Immature natural killer cell (primary cell): ENCODE measurements at places on chromosomes 7 and 10. TPM values are rescaled to one million over a fixed set of nuclear protein-coding genes. Genes with fewer than 3 reads are reported as not detected.

Gene PPP1R9A
- 12.2 TPM for polyA plus RNA-seq

DNA sequence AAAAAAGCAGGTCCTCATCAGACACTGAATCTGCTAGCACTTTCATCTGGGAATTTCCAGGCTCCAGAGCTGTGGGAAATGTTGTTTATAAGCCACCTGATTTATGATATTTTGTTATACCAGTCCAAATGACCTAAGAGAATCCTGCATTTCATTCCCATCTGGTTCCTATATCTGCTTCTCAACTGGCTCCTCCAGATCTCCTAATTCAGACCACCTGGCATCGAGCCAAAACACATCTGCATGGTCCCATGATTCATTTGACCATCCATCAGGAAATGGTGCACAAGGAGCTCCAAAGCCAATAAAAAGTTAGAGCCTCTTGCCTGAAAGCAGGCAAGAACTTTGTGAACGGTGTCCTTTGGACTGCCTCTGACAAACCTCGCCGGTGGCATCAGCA, 108.9 kb downstream of the IPMK start:
- no peak for DNase-seq

- DNase-seq = no peak
Measured at GRCh38 chr10:86943316-86944030, 13.9 kb downstream of the MMRN2 start.

DNA sequence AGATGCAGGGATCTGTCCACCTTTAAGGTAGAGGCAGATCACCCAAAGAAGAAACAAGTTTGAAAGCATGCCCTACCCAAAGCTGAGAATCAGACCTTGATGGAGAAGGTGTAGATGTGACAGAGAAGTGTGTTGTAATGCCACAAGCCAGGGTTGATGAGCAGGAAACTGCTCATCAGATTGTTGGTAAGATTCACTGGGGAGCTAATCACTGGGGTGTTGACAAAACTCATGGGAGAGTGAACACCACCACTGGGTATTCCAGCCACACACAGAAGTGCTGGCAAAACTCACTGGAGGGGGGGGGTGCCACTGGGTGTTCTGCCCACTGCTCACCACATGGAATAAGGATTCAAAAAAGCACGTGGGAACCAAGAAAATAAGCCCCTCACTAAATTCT, 95.2 kb downstream of the IQUB start:
- no peak for DNase-seq

GRCh38 chr10:22674573-22674930, 39.8 kb downstream of the PIP4K2A start:
- no peak for DNase-seq

DNA sequence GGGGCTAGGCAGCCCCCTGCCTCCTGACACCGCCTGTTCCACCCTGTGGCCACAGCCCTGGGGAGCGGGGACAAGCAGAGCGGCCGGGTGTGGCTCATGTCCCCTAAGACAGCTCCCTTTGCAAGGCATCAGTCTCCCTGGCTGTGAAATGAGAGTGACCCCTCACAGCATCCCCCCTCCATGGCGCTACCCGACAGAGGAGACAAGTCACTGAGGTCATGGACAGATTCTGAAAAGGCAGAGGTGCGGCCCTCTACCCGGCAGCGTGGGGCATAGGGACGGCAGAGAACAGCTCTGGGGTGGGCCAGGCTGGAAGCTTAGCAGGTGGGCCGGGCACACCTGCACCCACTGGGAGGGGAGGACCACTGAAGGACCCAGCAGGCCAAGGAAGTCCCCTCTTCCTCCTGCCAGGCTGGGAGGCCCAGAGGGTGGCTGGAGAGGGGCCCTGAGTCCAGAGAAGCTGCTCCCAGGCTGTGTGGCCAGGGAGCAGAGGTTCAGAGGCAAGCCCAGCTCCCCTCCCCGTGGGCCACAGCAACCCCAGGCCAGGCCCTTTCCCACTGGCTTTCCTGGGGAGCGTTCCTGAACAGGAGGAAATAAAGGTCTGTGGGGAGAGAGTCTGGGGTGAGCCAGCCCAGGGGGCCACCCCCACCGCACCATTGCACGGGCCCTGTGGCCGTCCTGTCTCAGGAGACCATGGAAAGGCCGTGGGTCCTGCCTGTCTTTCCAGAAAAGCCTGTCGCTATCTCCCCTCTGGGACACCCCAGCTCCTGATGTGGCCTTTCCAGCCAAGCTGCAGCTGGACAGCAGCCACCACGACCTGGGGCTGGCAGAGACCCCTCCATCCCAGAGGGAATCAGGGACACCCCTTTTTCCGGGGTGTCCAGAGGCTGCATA, 1.7 kb downstream of the ADAP1 start:
- no peak for DNase-seq

DNA sequence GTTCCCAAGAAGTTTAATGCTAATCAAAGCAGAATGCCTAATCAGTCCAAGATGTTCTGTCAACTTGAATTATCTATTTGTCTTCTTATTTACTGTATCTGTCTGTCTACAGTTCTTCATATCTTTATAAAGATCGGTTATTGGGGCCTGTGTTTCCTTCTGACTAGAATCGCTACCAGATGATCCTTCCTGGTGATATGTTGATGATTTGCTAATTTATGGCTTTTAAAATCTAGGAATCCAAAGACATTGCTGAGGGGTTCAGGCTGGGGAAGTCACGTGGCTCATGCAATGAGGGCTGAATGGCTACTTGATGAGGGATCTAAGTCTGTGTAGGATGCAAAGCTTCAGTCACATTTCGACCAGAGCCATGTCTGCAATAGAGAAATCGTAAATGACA, 536.3 kb downstream of the KCNMA1 start:
- DNase-seq = no peak
